Spleen (tissue), 13 donors: ENCODE measurements at places on chromosomes 5 and 9. TPM values are rescaled to one million over a fixed set of nuclear protein-coding genes. Genes with fewer than 3 reads are reported as not detected.

GRCh38 chr9:21452681-21453080, 12.4 kb downstream of the IFNA1 start:
- no peak for DNase-seq
- no peaks in the 10 kb centered on the region for H3K27me3 ChIP-seq
- no peaks in the 10 kb centered on the region for H3K36me3 ChIP-seq
- H3K4me1 ChIP-seq = no peaks in the 10 kb centered on the region

DNA sequence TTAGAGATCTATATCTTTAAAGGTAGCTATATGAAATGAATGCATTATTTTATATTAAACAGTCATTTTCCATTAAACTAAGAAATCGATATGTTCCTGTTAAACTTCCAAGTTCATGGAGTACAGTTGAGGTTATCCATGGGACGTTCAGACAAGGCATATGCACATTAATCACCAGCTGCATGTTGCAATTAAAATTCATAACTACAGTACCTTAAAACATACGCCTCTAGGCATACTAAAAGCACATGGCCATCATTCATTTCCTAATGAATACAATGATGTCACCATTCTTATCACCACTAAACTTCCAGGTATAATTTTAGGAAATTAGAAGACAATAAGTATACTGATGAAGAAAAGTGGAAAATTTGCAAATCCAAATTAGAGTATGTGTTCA, 174.3 kb downstream of the CDH12 start:
- no peak overlapping the region for H3K27ac ChIP-seq
- H3K4me3 ChIP-seq = no peak overlapping the region
- H3K4me1 ChIP-seq = no peaks in the 10 kb centered on the region
- no peaks in the 10 kb centered on the region for H3K36me3 ChIP-seq
- H3K27me3 ChIP-seq = no peaks in the 10 kb centered on the region

DNA sequence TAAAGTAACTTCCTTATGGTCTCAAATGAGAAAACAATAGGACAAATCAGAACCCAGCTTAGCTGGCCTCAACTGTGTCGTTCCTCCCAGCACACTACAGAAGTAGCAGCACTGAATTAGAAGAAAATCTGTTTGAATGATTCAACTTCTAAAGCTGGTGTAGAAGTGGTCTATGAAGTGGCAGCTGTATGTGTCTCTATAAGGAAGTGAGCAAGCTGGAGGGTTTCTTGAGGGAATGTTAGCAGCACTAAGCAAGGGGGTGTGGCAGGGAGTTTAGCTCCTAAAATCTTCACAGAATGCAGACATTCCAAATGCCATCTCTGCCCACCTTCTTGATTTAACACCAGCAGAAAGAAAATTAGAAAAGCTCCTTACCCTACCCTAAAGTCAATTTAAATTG, 4.1 kb downstream of the KLF9 start:
- peak overlapping the region; percentile 100 for H3K27ac ChIP-seq
- peaks cover 72% of the 10 kb centered on the region for H3K4me1 ChIP-seq
- H3K27me3 ChIP-seq = no peaks in the 10 kb centered on the region
- H3K4me3 ChIP-seq = peak overlapping the region; percentile 71
- DNase-seq = no peak

DNA sequence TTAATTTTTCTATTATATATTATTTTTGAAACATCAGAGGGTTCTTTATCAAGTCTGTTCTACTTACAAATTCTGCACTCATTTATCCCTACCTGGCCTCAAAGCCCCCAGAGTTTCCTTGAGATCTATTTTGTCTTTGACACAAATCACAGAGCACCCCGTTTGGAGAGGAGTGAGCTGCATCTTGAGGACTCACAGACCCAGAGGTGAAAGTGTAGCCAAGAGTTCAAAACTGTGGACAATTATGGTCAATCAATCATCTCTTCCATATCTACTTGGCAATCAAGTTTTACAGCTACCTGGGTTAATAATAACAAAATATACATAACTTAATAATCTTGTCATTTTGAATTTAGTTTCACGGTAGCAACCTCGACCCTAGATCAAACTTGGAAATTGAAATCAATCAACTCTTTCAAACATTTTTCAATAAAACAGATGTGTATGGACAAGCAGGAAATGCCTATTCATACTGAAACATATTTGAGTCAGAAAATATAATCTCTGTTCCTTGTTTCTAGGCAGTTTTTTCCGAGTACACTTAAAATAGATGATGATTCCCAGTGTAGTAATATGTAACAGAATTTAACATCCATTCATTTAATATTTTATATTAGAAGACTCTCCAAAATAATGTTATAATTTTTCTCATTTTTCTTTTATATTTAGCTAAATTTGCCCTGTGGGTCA, 13.7 kb upstream of the SYK start:
- H3K27ac ChIP-seq = no peak overlapping the region
- H3K27me3 ChIP-seq = no peaks in the 10 kb centered on the region
- H3K4me3 ChIP-seq = no peak overlapping the region
- no peak for DNase-seq

DNA sequence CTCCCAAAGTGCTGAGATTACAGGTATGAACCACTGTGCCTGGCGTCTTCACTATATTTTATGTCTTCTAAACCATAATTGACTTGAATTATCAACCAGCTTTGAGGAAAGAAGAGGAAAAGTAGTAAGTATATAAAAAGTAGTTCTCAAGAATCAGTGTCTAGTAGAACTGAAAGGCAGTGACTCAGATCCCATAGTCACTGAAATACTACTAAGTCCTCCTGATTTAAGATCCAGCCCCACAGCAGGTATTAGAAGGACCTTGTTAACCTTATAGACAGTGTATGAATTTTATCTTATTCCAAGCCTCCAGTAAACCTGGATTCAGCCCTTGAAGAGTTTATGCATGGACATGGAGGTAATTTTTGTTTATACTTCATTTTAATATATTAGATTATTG, 31.5 kb downstream of the LNPEP start:
- no peaks in the 10 kb centered on the region for H3K36me3 ChIP-seq
- H3K4me1 ChIP-seq = peaks cover 59% of the 10 kb centered on the region
- no peak overlapping the region for H3K4me3 ChIP-seq
- DNase-seq = no peak

DNA sequence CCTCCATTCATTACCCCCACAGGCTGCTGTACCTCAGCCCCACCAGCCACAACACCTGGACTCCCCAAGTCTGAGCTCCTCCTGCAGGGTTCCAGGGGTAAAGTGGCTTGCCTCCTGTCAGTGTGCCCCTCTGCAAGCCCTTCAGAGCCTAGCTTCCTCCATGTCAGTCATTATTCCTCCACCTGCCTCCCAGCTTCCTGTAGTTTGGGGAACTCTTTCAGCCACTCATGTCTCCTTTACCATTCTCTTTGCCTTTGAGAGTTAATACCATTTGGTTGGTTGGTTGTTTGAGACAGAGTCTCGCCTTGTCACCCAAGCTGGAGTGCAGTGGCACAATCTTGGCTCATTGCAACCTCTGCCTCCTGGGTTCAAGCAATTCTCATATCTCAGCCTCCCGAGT, 36.2 kb downstream of the IRF1 start:
- H3K4me1 ChIP-seq = peaks cover 84% of the 10 kb centered on the region
- peak overlapping the region; percentile 95 for H3K27ac ChIP-seq
- no peaks in the 10 kb centered on the region for H3K27me3 ChIP-seq

- no peaks in the 10 kb centered on the region for H3K4me1 ChIP-seq
- H3K27me3 ChIP-seq = no peaks in the 10 kb centered on the region
- no peaks in the 10 kb centered on the region for H3K36me3 ChIP-seq
- H3K27ac ChIP-seq = no peak overlapping the region
- no peak overlapping the region for H3K4me3 ChIP-seq
Observed at GRCh38 chr5:11449966-11450365, 454.3 kb downstream of the CTNND2 start.

- H3K27me3 ChIP-seq = no peaks in the 10 kb centered on the region
- no peaks in the 10 kb centered on the region for H3K36me3 ChIP-seq
- H3K4me3 ChIP-seq = no peak overlapping the region
- no peak overlapping the region for H3K27ac ChIP-seq
- DNase-seq = no peak
Observed at GRCh38 chr5:106584268-106584667, 1086.5 kb downstream of the EFNA5 start.

GRCh38 chr9:136787690-136788400, 3.3 kb upstream of the TMEM141 start:
- DNase-seq = peak; percentile 89
- H3K27ac ChIP-seq = no peak overlapping the region
- peaks cover 3% of the 10 kb centered on the region for H3K36me3 ChIP-seq
- no peak overlapping the region for H3K4me3 ChIP-seq

DNA sequence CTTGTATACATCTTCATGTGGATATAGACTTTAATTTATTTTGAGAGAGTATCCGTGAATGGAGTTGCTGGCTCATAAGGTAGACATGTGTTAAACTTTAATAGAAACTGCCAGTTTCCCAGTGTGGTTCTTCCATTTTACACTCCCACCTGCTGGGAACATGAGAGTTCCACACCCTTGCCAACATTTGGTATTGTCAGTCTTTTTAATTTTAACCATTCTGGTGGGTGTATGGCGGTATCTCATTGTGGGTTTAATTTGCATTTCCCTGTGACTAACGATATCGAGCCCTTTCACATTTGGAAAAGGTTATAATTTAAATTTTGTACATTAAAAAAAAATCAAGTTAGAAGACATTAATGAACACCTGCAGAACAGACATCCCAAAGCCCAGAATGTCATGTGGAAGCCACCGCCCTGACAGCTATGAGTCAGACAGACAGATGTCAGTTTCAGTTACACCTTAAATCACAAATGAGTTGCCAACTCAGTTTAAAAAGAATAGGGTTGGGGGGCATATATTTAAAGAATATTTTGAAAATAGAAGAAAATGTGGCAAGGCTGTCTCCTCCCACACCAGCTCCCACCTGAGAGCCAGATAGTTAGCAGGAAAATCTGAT, 36.9 kb downstream of the ANKRD33B start:
- H3K4me1 ChIP-seq = no peaks in the 10 kb centered on the region
- no peaks in the 10 kb centered on the region for H3K27me3 ChIP-seq
- no peak overlapping the region for H3K27ac ChIP-seq
- H3K4me3 ChIP-seq = no peak overlapping the region
- no peak for DNase-seq

Gene SUSD1
- 22.3 TPM for total RNA-seq

Gene PDE6A
- total RNA-seq = not detected

Gene PCDHB13
- 3.6 TPM for total RNA-seq

Gene C5orf52
- not detected for total RNA-seq

Gene GFI1B
- 1.5 TPM for total RNA-seq

Gene CDX1
- total RNA-seq = 0.25 TPM

Gene STXBP1
- 75.7 TPM for total RNA-seq
